NAMALWA (cell line): ENCODE measurements at places on chromosomes 3 and 15.

GRCh38 chr15:77064539-77065308, 6.2 kb downstream of the TSPAN3 start:
- DNase-seq, result no peak

- no peak for DNase-seq
Observed at GRCh38 chr3:111299192-111299615, 227.6 kb downstream of the NECTIN3 start.

DNA sequence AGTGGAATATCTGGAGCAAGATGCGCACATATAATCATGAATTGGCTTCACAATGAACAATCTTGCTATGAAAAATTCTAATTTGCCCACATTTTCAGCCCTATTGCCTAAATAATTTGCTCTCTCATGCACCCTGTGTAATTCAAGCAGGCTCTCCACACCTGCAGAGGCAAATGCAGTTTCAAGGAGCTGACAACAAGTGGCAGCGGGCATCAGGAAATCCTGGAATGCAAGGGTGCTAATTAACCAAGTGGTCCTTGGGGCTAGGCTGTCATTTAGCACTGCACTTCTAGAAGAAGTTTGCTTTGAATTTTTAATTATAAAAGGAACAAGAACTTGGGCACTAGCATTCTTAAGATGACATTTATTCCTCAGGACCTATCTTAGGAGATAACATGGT, 56.3 kb upstream of the ICE2 start:
- DNase-seq, result no peak

GRCh38 chr3:73491287-73491662, 133.5 kb downstream of the PDZRN3 start:
- DNase-seq, result no peak

GRCh38 chr15:101349047-101349951, 54.3 kb upstream of the SNRPA1 start:
- no peak for DNase-seq

GRCh38 chr3:140883428-140884040, 58.1 kb upstream of the SLC25A36 start:
- DNase-seq, result no peak

GRCh38 chr15:31216215-31216911, 110.3 kb upstream of the KLF13 start:
- peak; percentile 83 for DNase-seq

- no peak for DNase-seq
Observed at GRCh38 chr15:42665827-42666226, 71.1 kb downstream of the CDAN1 start.

DNA sequence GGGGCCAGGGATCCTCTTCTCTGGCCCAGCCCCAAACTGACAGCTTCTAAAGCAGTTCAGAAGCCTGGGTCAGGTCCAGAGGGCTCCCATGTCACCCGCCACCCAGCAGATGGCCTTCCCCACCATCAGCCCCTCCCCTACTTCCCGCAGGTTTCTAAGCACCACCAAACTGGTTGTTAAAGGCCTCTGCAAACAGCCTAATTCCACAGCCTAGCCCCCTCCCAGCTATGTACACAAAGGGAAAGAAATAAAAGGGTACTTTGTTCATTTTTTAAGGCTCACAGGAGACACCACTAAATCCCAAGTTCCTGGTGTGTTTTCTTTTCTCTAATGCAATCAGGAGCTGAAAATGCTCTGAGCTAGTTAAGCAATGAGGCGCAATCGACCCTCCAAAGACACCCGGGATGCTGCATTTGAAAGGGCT, 30.6 kb downstream of the PLCH1 start:
- no peak for DNase-seq

DNA sequence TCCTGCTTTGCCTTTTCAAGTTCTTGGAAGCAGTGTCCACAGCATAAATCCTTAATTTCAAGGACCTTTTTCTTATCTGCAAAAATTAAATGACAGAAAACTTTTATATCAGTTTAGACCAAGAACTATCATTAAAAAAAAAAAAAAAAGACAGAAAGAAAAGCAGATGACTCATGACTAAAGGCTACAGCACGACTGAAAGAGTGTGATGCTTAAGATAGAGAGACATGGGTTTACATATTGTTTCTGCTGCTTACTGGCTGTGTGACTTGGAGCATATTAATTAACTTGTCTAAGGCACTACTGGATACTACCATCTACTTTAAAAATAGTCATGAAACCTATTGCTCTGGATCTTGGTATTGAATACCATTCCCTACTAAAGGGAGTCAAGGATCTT, 62.3 kb downstream of the CEP152 start:
- DNase-seq, result no peak

DNA sequence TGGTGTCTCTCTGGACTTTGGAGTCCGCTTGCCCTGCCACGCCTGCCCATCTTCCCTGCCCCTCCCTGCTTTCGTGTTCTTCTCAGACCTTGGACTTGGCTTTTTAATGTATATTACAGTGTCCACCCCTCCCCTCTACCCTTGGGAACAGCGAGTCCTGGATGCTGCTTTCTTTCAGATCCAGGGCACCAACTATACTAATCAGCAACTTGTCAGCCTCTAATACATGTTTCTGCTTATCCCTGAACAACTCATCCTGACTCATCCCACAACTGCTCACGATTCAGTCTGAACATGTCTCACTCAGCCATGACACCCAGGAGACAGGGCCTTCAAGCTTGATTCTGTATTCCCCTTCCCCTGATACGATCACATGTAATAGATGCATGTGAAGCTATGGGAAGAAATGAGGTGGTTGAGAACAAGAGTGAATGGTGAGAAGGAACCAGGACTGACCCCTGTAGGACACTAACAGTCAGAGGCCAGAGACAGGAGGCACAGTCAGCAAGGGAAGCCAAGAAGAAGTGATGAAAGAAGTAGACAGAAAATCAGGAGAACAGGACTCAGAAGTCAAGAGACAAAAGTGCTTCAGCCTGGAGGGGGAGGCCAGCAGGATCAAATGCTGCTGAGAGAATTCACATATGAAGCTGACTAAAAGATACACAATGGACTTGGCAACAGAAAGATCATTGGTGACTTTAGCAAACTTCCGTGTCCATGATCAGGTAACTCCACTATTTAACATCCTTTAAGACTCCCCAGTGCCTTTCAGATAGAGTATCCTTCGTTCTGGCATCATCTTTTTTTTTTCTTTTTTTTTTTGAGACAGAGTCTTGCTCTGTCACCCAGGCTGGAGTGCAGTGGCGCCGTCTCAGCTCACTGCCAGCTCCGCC, 35.4 kb downstream of the BCL2L10 start:
- DNase-seq, result no peak

GRCh38 chr3:61610316-61610715, 48.9 kb downstream of the PTPRG start:
- no peak for DNase-seq

DNA sequence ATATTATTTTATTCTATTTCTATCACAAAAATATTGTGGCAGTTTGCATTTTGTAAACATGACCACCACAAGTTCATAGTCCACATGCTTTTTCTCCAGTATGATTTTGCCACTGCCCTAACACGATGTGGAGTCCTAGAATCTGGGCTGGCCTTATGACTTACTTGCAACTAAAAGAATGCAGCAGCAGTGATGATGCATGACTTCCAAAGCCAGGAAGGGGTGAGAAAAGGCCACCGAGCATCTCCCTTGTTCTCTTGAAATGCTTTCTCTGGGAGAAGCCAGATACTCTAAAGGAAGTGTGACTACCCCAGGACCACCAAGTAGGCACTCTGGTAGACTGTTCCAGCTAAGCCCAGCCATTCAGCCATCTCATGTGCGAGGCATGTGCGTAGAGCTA, 191.6 kb upstream of the MRPL3 start:
- DNase-seq, result no peak

- DNase-seq, result peak; percentile 8
Observed at GRCh38 chr3:112640276-112640929, 540 bp downstream of the CCDC80 start.

DNA sequence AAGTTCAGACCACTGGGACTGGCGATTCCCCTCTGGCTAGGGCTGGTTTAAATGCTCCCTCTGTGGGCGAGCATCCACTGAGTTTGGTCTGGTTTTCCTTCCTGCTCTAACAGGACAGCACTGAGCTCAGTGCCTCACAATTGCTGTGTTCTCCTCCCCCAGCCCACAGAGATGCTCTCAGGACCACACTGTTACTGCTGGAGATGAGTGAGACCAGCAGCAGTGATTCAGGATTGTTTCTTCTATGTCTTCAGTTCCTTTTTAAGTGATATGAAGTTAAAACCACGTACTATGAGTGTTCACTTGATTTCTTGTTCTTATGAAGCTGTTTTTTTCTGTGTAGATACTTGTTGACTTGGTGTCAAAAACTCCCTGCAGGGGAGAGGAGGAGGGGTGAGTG, 180.4 kb upstream of the COL8A1 start:
- no peak for DNase-seq

- no peak for DNase-seq
Observed at GRCh38 chr3:52288674-52289073, 1.0 kb downstream of the GLYCTK start.

DNA sequence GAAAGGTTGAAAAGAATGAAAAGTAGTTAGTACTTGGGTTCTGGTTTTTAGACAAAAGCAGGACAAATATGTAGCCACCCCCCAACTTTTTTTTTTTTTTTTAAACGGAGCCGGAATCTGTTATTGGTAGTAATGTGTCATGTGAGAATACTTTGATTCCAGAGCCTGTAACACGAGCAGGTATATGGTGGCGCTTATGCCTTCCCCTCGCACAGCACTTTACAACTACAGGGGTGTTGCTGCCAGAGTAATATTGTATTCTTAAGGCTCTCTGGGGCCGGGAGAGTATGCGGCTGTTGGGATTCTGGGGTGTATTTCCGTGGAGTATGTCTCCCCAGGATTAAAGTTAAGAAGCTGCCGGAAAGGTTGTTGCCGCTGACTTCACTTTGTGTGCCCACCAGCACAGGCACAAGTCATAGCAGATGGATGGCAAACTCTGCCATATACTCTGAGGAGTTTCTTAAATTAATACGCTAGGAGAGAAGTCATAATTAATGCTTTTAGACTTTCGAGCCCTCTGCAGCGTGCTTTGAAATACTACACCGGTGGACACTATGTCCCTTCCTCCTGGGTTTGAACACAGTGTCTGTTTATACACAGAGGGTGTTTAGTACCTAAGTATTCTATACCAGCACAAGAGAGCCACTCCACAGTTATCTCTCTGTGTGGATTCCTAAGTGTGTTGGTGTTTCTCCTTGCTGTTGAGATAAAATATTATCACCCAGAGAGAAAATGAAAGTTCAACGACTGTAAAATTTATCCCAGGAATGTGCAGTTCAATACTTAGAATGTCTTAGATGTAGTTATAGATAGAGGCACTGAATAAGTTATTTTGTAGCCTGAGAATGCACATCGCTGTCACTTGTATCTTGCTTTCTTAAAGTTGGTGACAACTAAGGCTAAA, 1.4 kb downstream of the MBNL1 start:
- DNase-seq, result peak; percentile 79

GRCh38 chr3:168267179-168267578, 171.5 kb upstream of the GOLIM4 start:
- no peak for DNase-seq

DNA sequence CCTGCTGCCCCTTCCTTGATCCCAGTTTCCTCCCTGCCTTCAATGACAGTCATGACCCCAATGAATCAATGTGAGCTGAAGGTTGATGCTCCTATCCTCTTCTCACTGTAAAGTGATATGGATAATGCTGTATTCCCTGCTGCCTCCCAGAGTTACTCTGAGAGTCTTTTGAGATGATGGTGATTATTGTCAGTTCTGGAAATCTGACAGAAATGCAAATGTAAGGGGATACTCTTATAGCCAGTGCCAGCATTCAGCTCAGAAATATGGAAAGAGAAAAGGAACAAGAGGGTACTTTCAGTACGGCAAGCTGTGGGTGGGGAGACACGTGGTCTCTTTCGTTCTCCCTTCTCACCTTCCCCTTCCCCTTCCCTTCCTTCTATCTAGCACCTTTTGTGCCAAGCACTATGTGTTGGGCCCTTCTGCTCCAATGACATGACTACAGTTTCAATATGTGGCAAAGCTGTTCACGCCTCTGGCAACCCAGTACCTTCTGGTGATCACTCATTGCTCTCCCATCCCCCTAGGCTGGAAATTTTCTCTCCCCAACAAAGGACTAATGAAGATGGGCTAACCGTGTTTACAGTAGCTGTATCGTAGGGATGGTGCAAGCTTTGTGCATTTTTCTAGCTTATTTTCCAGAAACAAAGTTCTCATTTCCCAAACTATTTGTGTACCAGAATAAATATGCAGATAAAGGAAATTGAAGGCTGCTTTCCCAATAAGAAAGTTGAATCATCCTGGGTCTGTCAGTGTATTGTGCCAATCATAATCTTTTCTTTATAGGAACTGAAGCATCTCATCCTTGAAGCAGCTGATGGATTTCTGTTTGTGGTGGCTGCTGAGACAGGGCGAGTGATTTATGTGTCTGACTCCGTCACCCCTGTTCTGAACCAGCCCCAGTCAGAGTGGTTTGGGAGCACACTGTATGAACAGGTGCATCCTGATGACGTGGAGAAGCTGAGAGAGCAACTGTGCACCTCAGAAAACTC, 70.3 kb downstream of the ARNT2 start:
- DNase-seq, result no peak

GRCh38 chr3:23055733-23056376, 147.3 kb upstream of the UBE2E2 start:
- DNase-seq, result no peak
